ENCODE measurements at places on chromosomes 13 and 19.

GRCh38 chr13:100506154-100506553, 82.4 kb downstream of the GGACT start:
- no peak for DNase-seq

- peak; percentile 66 for DNase-seq
Observed at GRCh38 chr13:113508521-113509254, 18.2 kb upstream of the DCUN1D2 start.

DNA sequence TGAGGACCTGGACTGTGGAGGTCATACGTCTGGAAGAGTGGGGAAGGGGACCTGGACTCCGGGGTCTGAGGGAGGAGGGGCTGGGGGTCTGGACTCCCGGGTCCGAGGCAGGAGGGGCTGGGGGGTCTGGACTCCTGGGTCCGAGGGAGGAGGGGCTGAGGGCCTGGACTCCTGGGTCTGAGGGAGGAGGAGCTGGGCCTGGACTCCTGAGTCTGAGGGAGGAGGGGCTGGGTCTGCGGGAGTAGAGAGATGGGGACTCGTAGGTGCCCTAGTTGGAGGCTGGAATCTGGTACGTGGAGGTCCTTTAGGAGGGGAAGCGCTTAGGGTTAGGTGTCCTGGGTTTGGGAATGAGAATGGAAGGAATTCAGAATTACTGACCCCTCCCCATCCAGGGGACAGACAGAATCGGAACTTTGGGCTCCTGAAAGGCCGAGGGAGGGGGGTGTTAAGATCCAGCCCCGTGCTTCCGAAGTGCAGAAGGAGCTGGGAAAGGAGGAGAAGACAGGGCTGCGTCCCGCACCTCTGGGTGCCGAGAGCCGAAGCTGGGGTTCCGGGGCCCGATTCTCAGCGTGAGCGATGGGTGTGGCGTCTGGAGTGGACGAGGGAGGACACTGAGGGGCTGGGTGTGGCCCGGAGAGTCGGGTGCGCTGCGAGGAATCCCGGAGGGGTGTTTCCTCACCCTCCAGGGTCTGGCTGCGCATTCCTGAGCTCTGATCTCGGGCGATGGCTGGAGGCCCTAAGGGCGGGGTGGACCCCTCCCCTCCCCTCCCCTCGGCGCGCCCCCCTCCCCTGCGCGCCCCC, 608 bp downstream of the MYADM start:
- DNase-seq, result peak; percentile 64

GRCh38 chr19:19873381-19873780, 7.7 kb downstream of the ZNF253 start:
- no peak for DNase-seq

- DNase-seq, result no peak
Observed at GRCh38 chr13:53747825-53748224, 719.2 kb downstream of the OLFM4 start.

DNA sequence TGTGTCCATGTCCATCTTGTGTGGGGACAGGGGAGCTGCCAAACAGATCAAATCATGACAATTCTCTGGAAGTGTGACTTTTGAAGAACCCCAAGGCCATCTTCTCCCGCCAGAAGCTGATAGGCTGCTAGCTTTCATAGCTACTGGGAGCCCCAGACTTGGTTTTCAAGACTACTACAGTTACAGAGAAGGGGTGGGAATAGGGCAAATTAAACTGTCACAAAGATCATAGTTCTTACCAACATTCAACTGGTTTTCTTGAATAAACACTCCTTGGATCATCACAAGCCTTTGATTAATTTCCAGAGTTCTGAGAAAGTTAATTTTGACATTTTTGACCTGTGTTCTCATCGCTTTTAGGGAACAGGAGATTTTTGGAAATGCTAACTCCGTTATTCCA, 67.8 kb upstream of the FARP1 start:
- no peak for DNase-seq

DNA sequence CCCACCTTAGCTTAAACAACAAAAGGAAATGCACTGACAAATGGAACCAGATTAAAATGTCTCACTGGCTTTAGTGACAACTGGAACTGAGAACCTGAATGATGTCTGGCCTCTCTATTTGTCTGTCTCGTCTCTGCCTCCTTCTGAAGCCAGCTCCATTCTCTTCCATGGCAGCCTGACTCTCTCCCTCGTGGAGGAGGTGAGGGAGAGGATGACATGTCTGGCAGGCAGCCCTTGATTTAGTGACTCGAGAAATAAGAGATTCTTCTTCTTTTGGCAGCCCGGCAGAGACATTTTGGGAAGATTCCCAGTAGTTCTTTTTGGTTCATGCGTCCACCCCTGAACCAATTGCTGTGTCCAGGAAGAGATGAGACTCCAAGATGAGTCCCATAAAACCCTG, 131.7 kb downstream of the KLF5 start:
- DNase-seq, result no peak

GRCh38 chr13:51559946-51560735, 24.1 kb upstream of the WDFY2 start:
- peak; percentile 51 for DNase-seq

GRCh38 chr13:102707467-102707866, 12.6 kb upstream of the METTL21C start:
- DNase-seq, result no peak

GRCh38 chr19:47740866-47741519, 4.4 kb upstream of the NOP53 start:
- DNase-seq, result no peak

DNA sequence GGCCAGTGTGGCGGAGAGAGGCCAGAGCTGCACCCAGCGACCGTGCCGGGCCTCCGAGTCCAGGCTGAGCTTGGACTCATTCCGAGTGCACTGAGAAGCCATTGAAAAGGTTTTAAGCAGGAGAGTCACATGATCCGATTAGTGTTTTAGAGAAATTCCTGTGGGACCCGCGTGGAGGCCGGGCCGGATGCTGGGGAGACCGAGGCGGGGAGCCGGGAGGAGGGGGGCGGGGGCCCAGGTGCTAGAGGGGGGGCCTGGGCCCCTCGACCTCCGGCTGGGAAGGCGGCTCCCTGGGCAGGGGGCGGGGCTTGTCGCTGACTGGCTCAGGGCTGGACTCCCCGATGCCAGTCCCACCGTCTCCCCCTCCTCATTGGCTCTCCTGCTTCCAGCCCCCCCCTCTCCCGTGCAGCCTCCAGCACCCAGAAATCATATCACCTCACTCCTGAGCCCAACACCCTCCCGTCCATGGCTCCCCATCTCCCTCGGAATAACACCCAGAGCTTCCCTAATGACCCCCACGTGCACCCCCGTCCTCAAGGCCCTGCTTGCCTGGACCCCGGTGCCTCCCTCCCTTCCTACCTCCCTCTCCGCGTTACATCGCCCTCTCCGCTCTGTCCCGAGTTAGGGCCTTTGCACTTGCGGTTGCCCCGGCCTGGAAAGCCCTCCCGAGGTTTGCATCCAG, 5.2 kb upstream of the ZNF579 start:
- DNase-seq, result no peak

- no peak for DNase-seq
Observed at GRCh38 chr13:107865643-107866031, 349.7 kb downstream of the LIG4 start.

DNA sequence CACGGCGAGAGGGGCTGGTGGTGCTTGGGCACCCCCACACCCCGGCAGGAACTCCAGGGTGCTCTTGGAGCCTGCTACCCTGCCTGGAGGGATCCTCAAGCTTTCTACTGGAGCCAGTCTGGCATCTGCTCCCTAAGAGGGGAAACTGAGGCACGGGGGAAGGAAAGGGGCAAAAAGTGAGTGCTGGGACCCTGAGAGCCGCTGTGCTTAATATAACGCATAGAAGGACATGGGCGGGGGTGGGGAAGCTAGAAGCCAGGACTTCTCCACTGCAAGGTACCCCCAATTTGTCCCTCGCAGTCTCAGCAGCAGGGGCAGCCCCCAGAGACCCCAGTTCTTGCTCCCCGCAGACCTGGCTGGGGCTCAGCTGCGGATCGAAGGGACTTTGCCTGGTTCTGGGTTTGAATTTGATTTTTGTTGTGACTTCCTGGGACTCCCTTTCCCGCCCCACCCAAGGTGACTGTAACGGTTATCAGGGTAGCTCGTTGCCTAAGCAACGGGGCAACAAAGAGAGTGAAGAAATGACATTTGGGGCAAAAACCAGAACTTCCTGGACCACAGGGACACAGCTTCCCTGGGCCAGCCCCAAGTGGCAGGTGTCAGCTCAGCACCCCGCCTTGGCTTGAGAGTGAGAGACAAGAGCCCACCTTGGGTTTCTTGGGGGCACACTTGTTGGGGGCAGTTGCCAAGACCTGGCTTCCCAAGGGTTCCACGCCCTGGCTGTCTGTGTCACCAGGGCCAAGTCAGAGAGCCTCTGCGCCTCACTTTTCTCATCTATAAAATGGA, 638 bp downstream of the ADGRE5 start:
- peak; percentile 66 for DNase-seq

GRCh38 chr13:91375116-91375729, 23.2 kb upstream of the GPC5 start:
- DNase-seq, result peak; percentile 50

- DNase-seq, result no peak
Observed at GRCh38 chr13:24713022-24713421, 32.8 kb downstream of the ATP12A start.

- DNase-seq, result peak; percentile 67
Observed at GRCh38 chr13:77016888-77017623, 9.9 kb downstream of the FBXL3 start.

DNA sequence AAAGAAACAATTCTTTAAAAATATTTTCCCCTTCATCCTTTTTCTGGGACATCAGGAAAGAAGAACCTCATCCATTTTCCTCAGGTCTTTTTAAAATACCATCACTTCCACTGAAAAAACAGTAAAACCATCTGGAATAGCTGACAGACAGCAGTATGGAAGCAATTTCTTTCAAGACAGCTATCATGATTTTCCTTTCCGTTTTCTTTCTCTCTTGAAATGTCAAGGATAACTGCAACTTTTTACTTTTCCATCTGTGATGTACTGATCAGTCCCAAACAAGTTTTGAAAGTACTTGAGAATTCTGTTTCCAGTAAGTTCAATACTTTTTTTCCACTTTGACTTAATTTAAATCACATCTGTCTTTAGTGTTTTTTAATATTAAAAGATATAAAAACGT, 211.2 kb downstream of the LHFPL6 start:
- no peak for DNase-seq

All from suppressor macrophage treated with lipopolysaccharide for 1 hour (primary cell).